ENCODE measurements at places on chromosomes 16 and 17.

DNA sequence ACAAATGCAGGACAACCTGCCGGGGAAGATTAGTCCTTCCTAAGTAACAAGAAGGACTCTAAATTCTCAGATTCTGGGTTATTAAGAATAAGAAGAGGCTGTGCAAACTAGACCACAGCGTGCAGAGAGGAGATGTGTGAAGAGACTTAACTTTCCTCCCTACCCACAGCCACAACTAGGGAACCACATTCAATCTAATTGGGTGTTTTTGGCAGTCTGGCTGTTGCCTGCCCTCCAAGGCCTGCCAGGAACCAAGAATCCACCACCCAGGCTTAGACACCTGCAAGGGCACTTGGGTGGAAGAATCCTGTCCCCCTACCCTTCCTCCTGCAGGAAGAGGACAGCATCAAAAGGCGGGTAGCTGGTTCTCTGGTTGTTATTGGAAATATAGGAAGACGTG is 202.0 kb downstream of the PARN start:
- no peak for DNase-seq

DNA sequence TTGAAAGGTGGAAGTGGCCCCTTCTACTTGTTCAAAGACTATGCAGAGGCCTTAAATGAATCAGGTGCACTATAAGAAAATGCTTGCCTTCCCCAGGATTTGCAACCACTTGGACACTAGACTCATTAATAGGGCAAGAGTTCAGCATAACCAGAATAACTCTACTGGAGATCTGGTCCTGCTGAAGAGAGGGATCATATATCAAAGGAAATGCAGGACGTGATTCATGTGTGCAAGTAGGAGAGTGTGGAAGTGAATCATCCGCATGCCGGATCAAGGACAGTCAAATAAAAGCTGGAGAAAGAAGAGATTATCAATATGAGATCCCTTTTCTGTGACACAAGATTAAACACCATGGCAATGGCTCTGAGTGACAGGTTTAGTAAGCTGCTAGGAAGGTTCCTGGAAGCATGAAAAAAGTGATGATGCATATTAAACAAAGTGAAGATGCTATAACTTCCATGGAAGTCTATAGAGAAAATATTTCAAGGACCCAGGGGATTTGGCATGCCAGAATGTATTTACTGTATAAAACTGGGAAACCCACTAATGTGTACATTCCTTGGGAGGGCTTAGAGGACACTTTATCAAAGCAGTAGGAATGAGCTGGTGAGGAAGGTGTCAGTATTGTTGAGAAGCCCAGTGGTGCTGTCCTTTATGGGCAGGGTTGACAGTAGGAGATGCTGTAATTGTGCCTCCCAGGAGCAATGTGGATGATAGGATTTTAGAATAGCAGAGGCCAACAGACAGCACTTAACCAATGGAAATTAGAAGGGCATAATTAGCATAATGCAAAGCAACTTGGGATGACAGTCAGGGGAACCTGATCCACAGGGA is 133.1 kb downstream of the ABCA8 start:
- peak; percentile 94 for DNase-seq

- peak; percentile 88 for DNase-seq
Measured at GRCh38 chr16:86306011-86306644, 204.2 kb upstream of the FOXF1 start.

- DNase-seq: no peak
Measured at GRCh38 chr17:44438636-44439035, 49.2 kb upstream of the ITGA2B start.

DNA sequence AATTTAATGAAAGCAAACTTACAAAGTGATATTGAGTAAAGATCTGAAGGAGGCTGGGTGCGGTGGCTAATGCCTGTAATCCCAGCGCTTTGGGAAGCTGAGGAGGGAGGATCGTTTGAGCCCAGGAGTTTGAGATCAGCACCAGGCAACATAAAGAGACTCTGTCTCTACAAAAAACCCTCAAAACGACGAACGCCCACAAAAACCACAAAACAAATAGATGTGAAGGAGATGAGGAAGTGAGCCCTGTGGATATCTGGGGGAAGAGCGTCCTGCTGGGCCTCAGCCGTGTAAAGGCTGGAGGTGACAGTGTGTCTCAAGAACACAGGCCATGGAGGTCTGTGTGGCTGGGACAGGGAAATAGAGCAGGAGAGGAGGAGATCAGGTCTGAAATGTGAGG is 68.8 kb downstream of the ITFG1 start:
- DNase-seq: no peak

GRCh38 chr17:33234930-33235685 is 58.0 kb downstream of the ASIC2 start:
- DNase-seq: peak; percentile 97

DNA sequence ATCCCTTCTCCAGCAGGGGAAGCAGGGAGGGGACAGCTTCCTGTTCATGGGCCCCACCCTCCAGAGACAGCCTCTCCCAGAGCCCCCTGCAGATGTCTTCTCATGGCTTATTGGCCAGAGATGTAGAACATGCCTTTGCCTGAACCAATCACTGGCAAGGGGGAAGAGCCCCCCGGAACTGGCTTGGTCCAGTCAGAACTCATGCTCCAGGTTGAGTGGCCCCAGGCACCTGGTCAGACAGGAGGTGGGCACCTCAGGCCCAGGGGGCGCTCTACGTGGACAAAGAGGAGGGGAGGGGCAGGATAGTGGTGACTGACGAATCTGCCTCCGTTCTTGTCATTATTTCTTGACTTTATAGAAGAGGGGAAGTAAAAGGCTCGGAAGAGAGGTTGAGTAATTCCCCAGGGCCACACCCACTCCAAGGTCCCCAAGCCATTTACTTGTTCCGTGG is 23.6 kb downstream of the RAB11FIP4 start:
- no peak for DNase-seq

DNA sequence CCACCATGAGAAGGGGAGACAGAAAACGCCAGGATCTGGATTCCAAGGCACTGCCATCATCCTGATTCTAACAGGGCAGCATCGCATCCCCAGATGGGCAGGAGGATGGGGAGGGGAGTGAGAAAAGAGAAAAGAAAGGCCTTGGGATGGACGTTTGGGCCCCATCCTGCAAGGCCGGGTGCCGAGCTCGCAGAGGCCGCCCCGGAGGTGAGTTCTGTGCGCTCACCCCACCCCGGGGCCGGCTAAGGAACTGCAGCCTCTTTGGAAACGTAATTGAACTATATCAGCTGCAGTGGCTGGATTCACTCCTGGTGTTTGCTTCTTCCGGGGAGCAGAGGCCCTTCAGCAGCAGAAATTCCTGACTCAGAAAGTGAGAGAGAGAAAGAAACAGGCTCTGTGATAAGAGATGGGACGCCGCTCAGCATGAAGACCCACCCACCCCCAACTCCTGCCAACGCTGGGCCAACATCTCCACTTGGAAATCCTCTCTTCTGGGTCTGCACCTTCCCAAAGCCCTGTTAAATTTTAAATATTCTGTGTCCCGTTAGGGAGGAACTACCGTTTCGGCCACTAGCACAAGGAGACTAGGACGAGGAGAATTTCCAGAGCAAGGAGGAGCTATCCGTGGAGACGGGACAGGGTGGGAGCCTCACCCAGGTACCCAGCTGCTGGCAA is 8.5 kb upstream of the SSTR2 start:
- peak; percentile 68 for DNase-seq

DNA sequence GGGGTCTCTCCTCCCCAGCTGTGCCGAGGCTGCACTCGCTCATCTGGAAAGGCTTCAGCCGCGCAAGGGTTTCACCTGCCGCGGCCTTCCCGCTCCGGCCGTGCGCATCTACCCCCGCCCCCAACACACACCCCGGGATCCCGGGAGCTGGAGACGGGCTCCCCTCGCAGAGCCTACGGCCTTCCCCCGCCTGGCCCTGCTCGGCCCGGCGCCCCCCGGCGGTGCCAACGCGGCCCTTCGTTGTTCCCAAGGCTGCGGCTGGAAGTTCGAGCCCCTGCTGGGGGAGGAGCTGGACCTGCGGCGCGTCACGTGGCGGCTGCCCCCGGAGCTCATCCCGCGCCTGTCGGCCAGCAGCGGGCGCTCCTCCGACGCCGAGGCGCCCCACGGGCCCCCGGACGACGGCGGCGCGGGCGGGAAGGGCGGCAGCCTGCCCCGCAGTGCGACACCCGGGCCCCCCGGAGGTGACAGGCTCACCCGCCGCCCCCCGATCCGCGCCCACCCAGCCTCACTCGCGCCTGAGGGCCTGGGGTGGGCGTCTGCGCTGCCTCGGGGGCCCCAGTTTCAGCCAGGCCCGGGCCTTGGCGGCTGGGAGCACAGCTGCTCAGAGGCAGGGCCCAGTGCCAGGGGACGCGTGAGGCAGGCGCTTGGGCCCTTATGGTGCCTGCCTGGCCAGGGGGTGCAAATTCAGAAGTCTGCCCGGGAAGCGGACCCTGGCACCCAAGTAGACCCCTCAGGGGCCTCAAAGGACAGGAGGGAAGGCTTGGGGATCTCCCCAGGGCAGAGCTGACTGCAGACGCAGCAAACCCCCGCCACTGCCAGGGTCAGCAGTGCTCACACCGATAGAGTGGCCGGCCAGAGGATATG is 11.2 kb downstream of the GALK1 start:
- peak; percentile 56 for DNase-seq

- DNase-seq: peak; percentile 44
Measured at GRCh38 chr16:47142486-47142820, 1.3 kb downstream of the NETO2 start.

DNA sequence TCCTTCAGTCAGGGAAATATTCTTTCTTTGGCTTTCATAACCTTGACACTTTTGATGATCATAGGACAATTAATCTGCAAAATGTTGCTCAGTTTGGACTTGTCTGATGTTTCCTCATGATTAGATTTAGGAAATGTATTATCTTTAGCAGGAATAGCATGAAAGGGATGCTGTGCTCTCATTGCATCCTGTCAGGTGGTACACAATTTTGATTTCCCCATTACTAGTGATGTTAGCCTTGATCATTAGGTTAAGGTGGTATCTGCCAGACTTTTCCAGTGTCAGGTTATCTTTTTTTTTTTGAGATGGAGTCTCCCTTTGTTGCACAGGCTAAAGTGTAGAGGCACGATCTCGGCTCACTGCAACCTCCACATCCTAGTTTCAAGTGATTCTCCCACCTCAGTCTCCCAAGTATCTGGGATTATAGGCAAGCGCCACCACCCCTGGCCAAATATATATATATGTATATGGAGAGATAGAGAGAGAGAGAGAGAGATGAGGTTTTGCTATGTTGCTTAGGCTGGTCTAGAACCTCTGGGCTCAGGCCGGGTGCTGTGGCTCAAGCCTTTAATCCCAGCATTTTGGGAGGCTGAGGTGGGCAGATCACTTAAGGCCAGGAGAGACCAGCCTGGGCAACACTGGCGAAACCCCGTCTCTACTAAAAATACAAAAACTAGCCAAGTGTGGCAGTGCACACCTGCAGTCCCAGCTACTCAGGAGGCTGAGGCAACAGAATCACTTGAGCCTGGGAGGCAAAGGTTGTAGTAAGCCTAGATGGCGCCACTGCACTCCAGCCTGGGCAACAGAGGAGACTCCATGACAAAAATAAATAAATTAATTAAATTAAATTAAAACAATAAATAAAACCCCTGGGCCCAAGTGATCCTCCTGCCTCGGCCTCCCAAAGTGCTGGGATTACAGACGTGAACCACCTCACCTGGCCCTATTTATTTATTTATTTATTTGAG is 15.8 kb upstream of the CAVIN1 start:
- no peak for DNase-seq

- no peak for DNase-seq
Measured at GRCh38 chr16:62034231-62035114, 1.8 kb downstream of the CDH8 start.

GRCh38 chr16:2716948-2717347 is 3.1 kb downstream of the PRSS27 start:
- no peak for DNase-seq

- DNase-seq: no peak
Measured at GRCh38 chr17:32588135-32588534, 101.3 kb downstream of the CDK5R1 start.

- DNase-seq: no peak
Measured at GRCh38 chr16:73092236-73092781, 44.4 kb upstream of the ZFHX3 start.

- DNase-seq: no peak
Measured at GRCh38 chr16:50721549-50722404, 20.1 kb upstream of the CYLD start.

DNA sequence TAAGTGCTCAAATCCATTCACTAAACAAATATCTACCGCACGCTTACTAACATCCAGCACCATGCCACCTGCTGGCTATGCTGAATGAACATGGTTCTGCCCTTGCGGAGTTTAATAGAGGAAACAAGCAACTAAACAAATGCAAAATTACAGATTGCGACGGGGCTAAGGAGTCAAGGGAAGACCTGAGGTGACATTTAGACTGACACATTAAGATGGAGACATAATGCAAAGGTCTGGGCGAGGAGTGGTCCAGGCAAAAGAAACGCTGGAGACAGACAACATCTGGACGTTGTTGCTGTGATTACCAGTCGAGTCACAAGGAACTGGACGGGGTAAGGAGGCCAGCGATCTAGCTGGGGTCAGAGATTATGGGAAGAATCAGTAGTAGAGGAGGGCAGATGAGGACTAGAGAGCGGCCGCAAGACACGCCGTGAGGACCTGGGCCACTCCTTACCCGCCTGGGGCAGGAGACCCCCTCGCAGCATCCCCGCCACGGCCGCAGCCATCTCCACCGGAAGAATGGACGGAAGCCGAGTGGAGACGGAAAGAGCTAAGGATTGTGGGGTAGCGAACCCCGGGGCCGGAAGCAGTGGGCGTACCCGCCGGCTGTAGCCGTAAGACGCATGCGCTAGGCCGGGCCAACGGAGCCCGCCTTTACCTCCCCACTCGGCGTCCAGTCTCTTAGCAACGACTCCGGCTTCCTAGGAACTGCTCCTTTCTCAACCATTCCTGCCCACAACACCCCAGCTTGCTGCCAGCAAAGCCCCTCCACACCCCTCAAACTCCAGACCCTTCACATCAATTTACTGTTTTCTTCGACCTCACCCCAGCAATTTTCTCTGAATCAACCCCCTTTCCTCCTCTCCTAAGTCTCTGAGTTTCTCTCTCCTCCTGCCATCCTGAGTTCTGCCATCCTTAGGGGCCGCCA is at the start of the genes LRRC46 and MRPL10:
Gene LRRC46, plus strand, starts transcription at position 668 of the 931 bp plus-strand sequence. CDS start 320 bp downstream, outside the sequence.
Gene MRPL10, minus strand, starts transcription at position 539 of the 931 bp plus-strand sequence. Its CDS starts 30 bp downstream, at position 509.
- DNase-seq: peak; percentile 90

GRCh38 chr17:54900457-54901229 is at the start of gene TOM1L1:
TSS of gene TOM1L1 (plus strand) at chr17:54900852. CDS start at chr17:54900866, 14 bp downstream.
- DNase-seq: peak; percentile 46
